ENCODE measurements at places on chromosomes 1 and 21.

DNA sequence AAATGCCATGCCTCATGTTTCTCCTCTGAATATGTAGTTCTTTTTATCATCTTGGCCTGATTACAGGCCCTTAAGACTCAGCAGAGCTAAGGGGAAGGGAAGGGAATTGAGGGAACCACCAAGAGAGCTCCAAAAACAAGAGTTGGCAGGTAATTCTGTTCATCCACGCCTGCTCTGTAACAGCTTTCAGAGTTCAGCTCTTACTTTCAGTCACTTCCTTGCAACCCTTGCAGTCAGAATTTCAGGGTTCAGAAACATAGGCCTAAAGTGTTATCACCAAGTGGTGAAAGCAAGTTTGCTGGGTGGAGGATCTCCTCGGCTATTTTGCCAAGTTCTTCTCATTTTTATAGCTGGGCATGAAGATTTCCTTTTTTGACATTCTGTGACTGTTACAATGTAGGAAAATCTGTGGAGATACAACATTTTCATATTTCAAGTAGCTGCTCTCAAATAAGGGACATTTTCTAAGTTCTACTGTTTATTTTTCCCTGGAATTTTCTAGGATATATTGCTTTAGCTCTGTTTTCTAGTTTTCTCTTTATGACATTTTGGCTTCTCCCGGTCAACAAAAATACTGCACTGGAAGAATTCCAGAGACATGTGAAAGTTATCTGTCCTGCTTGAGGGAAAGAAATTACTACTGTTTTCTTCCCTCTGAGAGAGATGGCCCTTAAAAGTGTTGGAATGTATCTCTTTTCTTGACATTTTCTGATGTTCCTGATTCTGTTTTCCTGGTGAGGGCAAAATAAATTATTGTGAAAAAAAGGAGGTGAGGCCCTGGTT, 251.8 kb upstream of the ST6GALNAC5 start:
- DNase-seq: no peak

DNA sequence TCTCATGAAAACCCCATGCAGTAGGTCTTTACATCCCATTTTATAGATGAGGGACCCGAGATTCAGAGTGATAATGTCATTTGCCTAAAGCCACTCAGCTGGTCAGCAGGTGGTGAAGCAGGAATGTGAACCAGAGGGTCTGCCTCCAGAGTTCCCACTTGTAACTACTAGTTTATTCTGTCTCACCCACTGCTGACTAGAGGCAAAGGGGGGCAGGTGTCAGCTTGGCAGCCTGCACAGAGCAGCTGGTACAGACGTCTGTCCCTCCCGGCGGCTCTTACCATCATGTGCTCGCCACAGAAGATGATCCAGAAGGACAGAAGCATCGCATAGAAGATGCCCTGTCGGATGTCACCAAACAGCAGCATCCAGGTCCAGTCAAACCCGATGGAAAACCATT, 82.4 kb downstream of the WLS start:
- no peak for DNase-seq

GRCh38 chr21:29025328-29025713, 853 bp downstream of the USP16 start:
- DNase-seq: no peak

GRCh38 chr1:118302145-118302544, 117.1 kb upstream of the SPAG17 start:
- no peak for DNase-seq

DNA sequence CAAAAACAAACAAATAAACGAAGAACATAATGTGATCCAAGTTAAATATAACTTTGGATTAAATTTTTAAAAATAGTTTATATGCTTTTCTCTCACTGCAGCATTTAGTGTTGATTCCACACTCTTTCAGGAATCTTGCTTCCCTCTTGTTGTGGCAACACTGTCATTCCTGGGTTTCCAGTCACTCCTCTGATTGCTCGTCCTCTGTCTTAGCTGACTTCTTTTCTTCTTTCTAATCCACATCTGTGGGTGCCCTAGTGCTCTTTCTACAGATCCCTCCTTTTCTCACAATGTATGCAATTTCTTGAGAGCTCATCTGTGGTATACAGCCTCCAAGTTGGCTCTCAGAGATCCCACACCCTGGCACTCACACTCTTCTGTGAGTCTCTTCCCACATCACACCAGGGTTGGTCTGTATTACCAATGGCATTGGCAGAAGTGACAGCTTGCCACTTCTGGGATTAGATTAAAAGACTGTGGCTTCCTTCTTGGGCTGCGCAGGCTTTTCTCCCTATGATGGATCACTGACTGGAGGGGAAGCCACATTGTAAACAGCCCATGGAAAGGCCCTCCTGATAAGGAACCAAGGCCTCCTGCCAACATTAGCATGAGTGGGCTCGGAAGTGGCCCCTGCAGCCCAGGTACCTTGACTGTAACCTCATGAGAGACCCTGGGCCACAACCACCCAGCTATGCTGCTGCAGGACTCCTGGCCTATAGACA, 11.5 kb upstream of the MYOC start:
- no peak for DNase-seq

DNA sequence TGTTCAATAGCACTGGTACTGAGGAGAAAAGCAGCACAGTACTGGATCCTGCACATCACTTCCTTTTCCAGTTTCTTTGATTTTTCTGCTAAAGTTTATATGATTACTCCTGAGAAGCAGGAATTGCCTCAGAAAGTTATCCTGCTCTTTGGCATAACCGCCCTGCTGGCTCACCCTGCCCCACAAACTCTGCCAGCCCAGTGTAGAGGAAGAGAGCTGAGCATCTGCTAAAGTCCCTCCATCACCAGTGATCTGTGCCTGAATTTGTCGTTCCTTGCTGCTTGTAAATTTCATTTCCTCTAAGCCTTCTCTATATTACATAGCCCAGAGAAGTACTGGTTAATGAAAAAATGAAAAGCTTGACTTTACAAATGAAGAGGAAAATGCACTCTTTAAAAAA, 87.0 kb upstream of the C1orf21 start:
- DNase-seq: no peak

- no peak for DNase-seq
Observed at GRCh38 chr1:44784094-44785028, 3.6 kb downstream of the BEST4 start.

DNA sequence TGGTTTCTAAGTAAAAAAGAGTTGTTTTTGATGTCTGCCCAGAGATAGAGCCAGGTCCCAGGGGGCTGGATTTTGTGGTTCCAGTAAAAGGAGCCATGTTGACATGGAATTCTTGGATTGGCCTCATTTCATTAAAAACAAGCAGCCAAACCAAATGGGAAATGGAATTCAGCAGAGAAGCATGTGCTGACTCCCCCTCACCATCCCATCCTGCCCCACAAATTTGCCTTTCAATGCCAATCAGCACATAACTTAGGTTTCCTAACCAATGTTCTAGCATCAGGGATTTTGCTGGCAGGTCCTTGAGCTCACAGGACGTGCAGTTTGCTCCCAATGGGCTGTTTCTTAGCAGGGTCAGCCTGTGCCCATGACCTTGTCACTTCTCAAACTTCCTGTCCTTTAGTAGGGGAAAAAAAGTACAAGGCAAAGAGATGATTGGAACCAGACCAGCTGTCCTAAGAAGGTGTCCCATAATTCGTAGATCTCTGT, 101.5 kb upstream of the GADD45A start:
- DNase-seq: no peak

DNA sequence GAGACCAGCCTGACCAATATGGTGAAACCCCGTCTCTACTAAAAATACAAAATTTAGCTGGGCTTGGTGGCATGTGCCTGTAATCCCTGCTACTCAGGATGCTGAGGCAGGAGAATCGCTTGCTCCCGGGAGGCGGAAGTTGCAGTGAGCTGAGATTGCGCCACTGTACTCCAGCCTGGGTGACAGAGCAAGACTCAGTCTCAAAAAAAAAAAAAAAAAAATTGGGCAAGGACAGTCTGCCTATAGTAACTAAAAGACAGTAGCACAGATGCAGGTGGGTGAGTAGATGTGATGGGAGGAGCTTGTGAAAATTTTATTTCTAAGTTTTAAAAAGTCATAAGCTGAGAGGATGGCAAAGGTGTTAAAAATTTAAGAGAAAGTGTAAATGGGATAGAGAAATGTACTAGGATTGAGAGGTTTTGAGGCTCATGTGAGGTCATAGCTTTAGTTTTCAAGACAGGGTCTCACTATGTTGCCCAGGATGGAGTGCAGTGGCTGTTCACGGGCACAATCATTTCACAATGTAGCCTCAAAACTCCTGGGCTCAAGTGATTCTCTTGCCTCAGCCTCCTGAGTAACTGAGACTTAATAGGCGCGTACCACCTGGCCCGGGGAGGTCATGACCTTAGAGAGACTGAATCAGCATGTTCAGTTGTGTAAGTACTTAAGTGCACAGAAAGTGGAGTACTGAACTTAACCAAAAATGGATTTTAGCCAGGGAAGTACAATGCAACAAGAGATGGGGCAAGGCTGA, 33.7 kb downstream of the PTP4A2 start:
- no peak for DNase-seq

DNA sequence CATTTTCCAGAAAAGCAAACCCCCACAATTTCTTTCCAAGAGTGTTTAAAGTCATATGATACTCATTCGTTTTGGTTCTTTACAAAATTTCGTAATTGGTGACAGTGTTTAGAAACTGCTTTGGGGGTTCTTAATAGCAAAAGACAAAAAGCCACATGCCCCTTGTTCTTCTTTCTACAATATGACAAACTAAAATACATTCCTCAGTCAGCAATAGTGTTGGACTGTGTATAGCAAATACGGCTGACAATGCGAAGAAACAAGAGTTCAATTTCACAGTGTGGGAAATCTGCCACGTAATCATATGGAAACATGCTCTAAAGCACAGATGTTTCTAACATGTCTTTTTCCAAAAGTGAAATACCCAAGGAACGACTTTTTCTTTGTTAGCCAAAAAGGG, 7.6 kb upstream of the IFNAR1 start:
- no peak for DNase-seq

DNA sequence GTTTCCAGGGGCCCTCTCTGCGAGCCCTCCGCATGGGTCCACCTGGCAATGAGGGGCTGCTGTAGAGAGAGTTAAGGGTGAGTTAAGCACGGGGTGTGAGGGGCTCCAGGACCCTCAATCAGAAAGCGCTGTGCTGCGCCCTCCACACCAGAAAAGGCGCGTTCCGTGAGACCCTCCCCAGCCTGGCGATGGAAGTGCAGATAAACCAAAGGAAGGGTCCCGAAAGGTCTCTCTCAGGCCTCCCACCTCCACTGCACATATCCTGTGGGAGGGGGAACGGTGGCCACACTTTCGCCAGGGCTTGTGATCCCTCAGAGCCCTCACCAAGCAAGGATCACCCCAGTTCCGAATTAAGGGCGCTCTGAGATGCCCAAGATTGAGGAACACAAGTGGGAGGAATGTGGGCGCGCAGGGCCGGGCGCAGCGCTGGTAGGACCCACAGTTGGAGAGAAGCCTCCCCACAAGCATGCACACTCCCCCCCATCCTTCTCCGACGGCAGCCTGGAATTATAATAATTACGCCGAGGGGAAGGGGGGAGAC, 1.1 kb downstream of the WNT3A start:
- no peak for DNase-seq

DNA sequence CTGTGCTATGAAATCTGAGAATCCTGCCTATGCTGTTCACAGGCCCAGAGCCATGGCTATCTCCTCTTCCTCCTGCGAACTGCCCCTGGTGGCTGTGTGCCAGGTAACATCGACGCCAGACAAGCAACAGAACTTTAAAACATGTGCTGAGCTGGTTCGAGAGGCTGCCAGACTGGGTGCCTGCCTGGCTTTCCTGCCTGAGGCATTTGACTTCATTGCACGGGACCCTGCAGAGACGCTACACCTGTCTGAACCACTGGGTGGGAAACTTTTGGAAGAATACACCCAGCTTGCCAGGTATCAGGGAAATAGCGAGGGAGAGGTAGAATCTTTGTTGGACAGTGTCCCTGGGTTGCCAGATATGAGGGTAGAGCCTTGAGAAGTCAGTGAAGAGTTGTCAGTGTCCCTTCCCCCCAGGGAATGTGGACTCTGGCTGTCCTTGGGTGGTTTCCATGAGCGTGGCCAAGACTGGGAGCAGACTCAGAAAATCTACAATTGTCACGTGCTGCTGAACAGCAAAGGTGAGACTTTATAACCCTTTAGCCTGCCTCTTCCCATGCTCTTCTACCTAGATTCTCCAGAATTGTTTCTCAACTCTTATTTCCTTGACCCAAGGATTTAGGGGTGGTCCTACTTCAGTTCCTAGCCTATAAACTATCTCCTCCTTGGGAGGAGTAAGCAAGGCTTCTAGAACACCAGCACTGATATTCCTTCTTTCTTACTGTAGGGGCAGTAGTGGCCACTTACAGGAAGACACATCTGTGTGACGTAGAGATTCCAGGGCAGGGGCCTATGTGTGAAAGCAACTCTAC, 1.4 kb downstream of the NIT1 start:
- DNase-seq: no peak

DNA sequence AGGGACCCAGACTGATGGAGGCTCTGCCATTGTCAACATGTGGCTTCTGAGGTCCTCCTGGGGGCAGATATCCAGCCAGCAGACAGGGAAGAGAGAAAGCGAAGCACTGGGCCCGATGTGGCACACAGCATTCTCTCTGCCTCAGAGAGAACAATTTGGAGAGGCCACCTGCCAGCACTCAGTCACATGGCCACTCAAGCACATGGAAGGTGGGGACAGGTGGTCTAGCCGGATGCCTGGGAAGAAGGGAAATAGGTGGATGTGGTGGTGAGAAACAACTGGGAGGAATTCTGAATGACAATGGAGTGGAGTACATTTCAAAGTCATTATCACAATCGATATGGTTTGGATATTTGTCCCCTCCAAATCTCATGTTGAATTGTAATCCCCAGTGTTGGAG, 109.0 kb downstream of the UBE2U start:
- no peak for DNase-seq

- no peak for DNase-seq
Observed at GRCh38 chr1:174036204-174036603, 14.0 kb upstream of the RC3H1 start.

GRCh38 chr1:101993710-101994109, 3.0 kb downstream of the OLFM3 start:
- no peak for DNase-seq

DNA sequence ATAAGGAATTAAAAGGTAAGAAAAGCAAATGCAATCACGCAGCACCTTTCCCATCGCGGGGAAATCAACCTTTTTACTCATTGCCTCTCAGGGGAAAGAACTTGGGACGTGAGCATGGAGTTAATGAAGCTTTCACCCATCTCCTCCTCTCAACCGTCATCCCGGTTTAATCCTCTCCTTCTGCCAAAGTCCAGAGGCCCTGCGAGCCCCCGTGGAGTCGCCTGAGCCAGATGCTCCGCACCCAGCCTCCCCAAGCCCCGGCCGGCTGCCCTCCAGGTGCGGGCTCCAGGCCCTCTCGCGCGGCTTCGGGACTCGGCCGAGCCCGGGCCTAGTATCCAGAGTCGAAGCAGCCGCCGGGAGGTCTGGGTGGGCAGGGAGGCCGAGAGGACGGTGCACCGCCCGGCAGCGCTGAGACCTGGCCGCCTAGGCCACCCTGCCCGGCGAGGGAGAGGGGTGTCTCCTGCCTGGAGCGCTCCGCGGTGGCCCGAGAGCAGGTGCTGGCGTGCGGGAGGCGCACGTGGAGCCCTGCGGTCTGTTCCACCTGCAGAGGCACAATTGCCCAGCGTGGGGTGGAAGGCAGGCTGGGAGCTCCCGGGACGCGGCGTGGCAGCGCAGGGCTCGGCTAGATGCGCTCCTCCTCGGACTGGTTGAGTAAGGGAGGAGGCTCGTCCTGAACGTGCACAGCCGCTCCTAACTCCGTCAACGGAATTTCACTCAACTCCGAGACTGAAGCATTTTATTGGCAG, 218.5 kb downstream of the SDCCAG8 start:
- no peak for DNase-seq

GRCh38 chr1:39214021-39214713, 9.7 kb downstream of the MACF1 start:
- DNase-seq: no peak

Measured in stimulated activated CD8-positive, alpha-beta memory T cell treated with anti-CD3 and anti-CD28 coated beads, Interleukin-15, amount 100 ng/mL, for 24 hours (primary cell).